Activated naive CD8-positive, alpha-beta T cell treated with anti-CD3 and anti-CD28 coated beads, Interleukin-2, amount 50 U/mL, for 16 hours (primary cell): ENCODE measurements at places on chromosomes 1 and 21.

DNA sequence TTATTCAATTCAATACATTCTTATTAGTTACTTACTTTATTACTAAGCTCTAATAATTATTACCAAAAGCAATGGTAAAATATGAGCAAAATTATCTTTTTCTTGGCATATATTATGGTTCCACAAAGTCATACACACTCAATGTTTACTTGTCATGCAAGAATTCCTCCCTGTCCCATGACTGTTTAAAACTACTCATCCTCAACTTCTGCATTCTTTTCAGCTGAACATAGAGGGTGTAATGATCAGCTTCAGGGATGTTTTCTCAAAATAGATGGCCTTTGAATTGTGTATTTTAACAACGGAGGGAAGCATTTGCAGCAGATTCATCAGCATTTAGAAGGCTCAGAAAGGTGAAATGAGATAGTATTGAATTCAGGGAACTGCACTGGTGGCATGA, 499.0 kb downstream of the RWDD3 start:
- no peak for DNase-seq

- DNase-seq: no peak
These were observed 10.0 kb downstream of the CLDN19 start for GRCh38 chr1:42730002-42730401.

DNA sequence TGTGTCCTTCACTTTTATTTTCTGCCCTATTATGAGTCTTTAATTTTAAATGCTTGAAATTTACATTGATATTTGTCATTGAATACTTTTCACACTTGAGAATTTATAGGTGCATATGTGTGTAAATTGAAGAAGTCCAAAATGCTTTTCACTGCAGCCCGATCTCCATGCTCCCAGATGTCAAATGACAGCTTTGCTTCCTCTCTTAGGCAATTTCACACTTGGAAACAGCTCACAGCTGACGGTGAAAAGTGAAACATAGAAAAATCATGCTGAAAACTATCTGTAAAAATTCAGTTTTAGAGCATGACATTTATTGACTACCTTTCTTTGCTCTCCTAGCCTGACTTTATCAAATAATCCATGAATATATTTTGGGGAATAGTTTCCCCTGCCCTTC, 196.0 kb downstream of the RPS6KC1 start:
- no peak for DNase-seq

DNA sequence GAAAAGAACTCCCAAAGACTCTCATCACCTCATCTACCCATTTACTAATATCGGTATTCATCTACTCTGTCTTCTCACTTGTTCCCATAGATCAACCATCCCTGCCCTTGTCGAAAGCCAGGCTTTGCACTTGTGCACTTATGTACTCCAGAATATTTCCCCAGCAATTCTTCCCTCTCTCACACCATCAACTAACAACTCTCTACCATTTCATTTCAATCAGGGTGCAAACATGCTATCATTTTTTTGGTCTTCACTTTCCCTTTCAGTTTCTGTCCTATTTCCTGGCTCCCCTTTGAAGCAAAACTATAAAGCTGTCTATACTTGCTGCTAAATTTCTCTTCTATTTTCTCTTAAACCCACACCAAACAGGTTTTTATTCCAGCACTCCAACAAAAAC, 6.7 kb downstream of the C1orf105 start:
- no peak for DNase-seq

DNA sequence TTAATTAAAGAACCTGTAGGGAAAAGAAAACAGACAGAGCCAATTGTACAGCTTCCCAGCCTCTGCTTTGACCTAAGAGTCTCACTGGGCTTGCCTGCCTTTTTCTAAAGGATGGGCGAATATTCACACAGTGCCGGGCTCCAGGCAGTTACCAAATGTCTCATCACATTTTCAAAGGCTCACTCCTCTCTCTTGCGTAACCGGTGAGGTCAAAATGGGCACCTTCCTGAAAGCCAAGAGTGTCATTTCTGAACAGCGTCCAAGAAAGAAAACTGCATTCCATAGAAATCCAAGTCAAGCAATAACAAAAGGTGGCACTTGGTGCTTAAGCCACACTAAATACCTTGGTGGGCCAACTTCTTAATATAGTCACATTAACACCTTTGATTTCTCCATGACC, 710 bp upstream of the PALMD start:
- DNase-seq: no peak
